Cardiac atrium fibroblast (primary cell): ENCODE measurements at places on chromosomes 4 and X. TPM values are rescaled to one million over a fixed set of nuclear protein-coding genes. Genes with fewer than 3 reads are reported as not detected.

Gene GAGE12F
- total RNA-seq, result not detected in 2 replicates

Gene USP51
- 0.36 and 1.5 TPM in 2 replicates for total RNA-seq

Gene CSAG2
- not detected in 2 replicates for total RNA-seq

Gene MED14
- total RNA-seq, result 9.7 and 16.5 TPM in 2 replicates

Gene SSX1
- not detected in 2 replicates for total RNA-seq

Gene GRID2
- total RNA-seq, result not detected in 2 replicates

Gene ZNF280C
- 2.3 and 2.9 TPM in 2 replicates for total RNA-seq
